ENCODE measurements at places on chromosomes 6 and 20. TPM values are rescaled to one million over a fixed set of nuclear protein-coding genes. Genes with fewer than 3 reads are reported as not detected.

CST7 gene
- total RNA-seq, result not detected

ZSCAN23 gene
- 11.0 TPM for total RNA-seq

KCTD20 gene
- 68.1 TPM for total RNA-seq

AVP gene
- total RNA-seq, result not detected

CST5 gene
- total RNA-seq, result not detected

ZKSCAN8 gene
- total RNA-seq, result 15.9 TPM

SLC13A3 gene
- total RNA-seq, result 10.2 TPM

DLL1 gene
- total RNA-seq, result 9.0 TPM

PDCD2 gene
- total RNA-seq, result 37.1 TPM

ANGPT4 gene
- not detected for total RNA-seq

CENPW gene
- 4.5 TPM for total RNA-seq

DSE gene
- total RNA-seq, result 20.4 TPM

KHDRBS2 gene
- 62.4 TPM for total RNA-seq

DNAH8 gene
- total RNA-seq, result under 0.01 TPM

PDYN gene
- 16.3 TPM for total RNA-seq

FAM50B gene
- total RNA-seq, result 22.0 TPM

BPIFB1 gene
- not detected for total RNA-seq

C6orf15 gene
- total RNA-seq, result not detected

OR2B6 gene
- total RNA-seq, result not detected

EFHC1 gene
- 22.4 TPM for total RNA-seq

HAO1 gene
- under 0.01 TPM for total RNA-seq

SLC44A4 gene
- total RNA-seq, result not detected

OPRL1 gene
- total RNA-seq, result 13.5 TPM

ACSS1 gene
- total RNA-seq, result 3.7 TPM

KATNA1 gene
- total RNA-seq, result 23.6 TPM

TMEM14C gene
- total RNA-seq, result 46.5 TPM

PGC gene
- total RNA-seq, result under 0.01 TPM

CYP39A1 gene
- total RNA-seq, result 2.9 TPM

SPTLC3 gene
- 0.82 TPM for total RNA-seq

SMIM29 gene
- 23.2 TPM for total RNA-seq

LZTS3 gene
- total RNA-seq, result 13.9 TPM

CNR1 gene
- total RNA-seq, result 342 TPM

YWHAB gene
- total RNA-seq, result 148 TPM

RHAG gene
- 0.41 TPM for total RNA-seq

CSTF1 gene
- 27.7 TPM for total RNA-seq

PPARD gene
- total RNA-seq, result 1.6 TPM
